Mesenteric fat pad (tissue), 1 donor: ENCODE measurements at places on chromosomes 2 and 18. TPM values are rescaled to one million over a fixed set of nuclear protein-coding genes. Genes with fewer than 3 reads are reported as not detected.

- no peak for DNase-seq
Observed at GRCh38 chr2:135600915-135601314, 69.6 kb downstream of the R3HDM1 start.

DNA sequence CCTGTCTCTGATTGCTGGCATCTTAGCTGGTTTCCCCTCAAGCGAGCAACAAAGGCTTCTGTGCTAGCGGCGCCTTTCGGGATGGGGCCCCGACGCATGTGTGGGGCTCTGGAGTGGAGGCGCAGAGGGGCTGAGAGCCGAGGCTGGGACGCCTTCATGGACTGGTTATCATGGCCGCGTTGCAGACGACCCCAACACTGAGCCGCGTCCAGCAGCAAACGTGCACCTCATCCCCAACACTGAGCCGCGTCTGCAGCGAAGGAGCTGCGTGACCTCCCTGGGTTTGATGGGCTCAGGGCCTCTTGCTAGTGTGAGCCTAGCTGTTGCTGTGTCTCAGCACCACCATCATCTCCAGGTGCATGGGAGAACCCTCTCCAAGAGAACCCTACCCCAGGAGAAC, 123.7 kb upstream of the CTDP1 start:
- peak; percentile 68 for DNase-seq

- no peak for DNase-seq
Observed at GRCh38 chr2:44470151-44470550, 108.4 kb downstream of the CAMKMT start.

DNA sequence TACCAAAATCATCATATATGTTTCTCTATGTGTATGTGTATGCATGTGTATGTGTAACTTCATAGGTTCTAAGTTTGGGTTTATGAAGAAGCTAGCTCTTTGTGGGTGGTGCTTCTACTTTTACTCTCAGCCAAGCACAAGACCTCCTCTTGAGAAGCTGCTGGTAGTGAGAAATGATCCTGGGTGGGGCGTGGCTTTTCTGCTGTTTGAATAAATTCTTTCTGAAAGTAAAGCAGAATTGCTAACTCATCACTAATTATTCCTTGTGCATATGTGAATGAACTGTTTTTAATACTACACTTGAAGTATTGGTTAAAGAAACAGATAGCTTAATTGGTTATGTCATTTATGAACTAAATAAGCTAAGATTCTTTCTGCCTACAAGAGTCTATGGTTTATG, 7.6 kb upstream of the GAREM1 start:
- DNase-seq: no peak

DNA sequence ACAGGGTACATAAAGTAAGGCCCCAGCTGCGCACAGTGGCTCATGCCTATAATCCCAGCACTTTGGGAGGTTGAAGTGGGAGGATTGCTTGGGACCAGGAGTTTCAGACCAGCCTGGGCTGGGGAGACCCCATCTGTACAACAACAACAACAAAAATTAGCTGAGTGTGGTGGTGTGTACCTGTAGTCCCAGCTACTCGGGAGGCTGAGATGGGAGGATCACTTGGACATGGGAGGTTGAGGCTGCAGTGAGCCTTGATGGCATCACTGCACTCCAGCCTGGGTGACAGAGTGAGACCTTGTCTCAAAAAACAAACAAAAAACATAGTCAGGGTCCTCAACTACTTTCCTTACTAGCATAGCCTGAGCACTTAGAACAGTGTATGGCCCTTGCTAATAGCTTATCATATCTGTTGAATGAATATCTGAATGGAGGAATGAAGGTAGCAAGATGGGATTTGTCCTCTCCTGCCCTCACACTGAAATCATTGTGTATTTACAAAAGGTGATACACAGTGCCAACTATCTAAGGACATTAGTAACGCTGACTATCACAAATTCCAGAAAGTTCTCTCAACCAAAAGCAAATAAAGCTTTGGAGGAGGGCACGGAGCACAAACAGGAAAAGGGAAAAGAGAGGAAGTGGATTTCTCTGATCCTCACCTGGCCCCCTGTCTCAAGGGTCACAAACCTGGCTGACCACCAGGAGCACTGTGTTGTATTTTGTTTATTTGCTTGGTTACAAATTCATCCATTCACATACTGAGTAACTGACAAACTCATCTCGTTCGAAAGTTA, 38.1 kb downstream of the L3MBTL4 start:
- DNase-seq: no peak

DNA sequence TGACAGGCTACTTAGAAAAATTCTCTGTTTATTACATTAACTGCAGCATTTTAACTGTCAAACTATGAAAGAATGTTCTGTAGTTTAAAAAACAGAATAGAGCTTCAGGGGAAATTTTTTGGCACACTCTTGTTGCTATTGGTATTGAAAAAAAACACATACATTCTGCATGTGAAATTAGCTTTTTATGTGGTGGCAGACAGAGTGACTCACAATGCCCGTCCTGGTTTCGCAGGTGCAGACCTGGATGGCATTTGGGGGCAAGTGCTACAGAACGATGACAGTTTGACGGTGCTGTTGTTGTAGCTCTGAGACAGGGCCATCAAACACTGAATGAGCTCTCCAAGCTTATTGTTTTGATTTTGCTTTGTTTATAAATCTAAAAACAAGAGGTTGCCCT, 105.0 kb upstream of the MAP3K20 start:
- no peak for DNase-seq

DNA sequence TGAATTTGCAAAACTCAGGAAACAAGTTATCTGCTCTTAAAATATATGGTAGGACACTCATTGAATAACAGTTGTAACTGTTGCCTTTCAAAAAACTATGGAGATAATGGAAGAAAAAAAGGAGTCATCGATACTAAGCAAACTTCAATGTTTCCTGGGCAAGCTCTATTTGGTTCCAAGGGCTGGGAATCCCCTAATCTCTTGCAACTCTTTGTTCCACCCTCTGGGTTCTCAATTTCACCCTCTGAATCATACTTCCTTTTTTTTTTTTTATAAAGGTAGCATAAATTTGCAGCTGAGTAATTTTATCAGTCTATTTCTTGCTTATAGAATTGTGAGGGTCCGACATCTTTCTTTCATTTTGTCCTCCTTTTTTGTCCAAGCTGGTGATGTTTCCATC, 36.7 kb downstream of the SLC9A4 start:
- DNase-seq: no peak

DNA sequence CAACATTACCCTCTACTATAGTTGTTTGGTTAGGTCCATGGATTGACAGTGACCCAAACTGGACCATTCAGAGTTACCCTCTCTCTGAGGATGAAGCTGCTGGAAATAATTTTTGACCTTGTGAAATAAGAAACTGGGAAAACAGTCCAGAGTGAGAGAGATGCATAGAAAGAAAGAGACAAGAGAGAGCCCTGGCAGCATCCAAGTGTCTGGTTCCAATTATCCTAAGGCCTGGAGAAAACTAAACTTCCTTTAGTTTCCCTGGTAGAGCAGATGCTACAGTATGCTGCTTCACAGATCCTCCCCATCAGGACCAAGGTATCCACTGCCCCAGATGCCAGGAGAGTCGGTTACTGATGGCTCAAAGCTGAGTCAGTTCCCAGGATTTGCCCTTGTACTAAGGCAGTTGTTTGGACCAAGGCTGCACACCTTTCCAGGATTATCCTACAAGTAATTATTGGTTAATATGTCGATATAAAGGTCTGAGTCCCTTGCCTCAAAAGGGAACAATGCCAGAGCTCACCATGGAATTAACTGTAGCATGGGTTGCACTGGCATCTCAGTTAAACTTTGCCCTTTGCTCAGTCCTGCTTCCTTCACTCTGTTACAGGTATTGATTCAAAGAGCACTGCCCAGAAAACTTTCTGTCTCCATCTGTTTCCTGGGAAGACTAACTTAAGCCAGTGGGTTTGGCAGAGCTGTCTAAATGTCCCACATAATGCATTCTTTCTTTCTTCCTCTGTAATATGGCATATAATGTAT, 14.6 kb upstream of the CHN1 start:
- no peak for DNase-seq

DNA sequence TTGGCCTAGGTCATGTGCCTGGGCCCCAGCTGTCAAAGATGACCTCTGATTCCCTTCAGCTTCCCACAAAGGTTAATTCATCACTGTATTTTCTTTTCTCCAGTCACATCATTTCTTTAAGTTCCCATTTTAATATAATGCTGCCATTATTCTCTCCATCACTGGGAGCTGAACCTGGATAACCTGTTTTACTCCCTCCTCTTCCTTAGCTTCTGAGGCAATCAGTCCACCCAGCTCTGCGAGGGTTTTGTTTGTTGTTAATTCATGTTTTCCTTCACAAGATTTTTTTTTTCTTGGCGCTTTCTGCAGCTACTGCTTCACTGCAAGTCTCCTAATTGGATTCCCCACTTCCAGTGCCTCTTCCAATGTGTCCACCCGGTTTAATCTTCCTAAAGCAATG, 5.1 kb upstream of the EML4 start:
- no peak for DNase-seq

- DNase-seq: no peak
Observed at GRCh38 chr2:48572816-48573215, 42.9 kb downstream of the STON1 start.

DNA sequence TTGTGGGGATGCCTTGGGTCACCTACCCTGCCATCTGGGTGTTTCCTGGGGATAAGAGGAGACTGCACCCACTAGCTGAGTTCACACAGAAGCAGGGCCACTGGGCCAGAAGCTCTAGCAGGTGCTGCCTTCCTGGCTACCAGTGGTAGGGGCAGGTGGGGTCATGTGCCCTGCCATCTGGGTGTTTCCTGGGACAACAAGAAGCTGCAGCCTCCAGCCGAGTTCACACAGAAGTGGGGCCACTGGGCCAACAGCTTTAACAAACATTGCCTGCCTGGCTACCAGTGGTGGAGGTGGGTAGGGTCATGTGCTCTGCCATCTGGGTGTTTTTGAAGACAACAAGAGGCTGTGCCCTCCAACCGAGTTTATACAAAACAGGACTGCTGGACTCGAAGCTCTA, 282.2 kb upstream of the SYT4 start:
- DNase-seq: no peak

TANC1 gene
- 27.9 TPM for total RNA-seq

L3MBTL4 gene
- 7.5 TPM for total RNA-seq

SAG gene
- not detected for total RNA-seq

HOXD8 gene
- total RNA-seq: 13.3 TPM

OR6B2 gene
- total RNA-seq: not detected
